ENCODE measurements at places on chromosomes 2 and 18. TPM values are rescaled to one million over a fixed set of nuclear protein-coding genes. Genes with fewer than 3 reads are reported as not detected.

DNA sequence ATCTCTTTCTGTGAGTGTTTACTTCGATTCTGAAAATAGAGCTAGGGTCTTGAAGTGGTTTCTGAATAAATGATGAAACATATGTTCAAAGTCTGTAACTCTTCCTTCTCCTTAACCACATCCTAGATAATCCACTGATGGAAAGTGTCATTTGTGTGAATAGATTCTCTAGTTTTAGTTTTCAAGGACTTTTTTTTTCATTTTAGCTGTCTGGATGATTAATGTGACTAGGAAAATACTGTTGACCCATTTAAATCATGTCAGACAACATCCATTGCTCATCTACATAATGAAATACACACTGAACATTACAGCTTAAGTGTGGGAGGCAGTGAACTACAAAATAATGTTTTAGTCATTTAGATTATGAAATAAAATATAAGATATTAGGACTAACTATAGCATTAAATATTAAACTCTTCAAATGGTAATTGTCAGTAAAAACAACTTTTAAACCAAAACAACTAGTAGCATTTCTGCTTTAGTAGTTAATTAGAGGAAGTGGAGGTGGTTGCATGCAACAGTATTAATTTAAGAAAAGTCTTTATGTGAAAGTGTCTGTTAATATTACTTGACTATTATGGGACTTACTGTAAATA lies 39.1 kb upstream of the DLX1 start:
- H3K36me3 ChIP-seq = peaks cover 2% of the 10 kb centered on the region
- peaks cover 5% of the 10 kb centered on the region for H3K4me1 ChIP-seq
- no peak overlapping the region for H3K27ac ChIP-seq
- no peaks in the 10 kb centered on the region for H3K27me3 ChIP-seq
- DNase-seq = no peak

The DNER gene
- total RNA-seq = not detected

The GKN2 gene
- total RNA-seq = not detected

DNA sequence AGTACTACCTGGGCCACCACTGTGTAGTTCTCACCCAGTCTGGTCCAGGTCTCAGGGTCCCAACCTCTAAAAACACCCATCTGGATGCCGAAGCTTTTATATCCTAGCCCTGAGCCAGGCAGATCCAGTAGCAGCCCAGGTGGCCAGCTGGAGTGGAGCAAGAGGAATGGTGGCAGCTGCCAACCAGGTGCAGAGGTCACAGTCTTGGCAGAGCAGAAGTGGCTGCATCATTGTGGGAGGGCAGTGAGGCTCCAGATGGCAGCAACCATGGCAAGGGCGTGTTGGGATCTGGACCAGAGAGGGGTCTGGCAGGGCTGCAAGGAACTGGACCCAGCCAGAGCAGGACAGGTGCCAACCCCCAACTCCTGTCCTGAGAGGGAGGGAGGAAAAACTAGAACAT lies 72.2 kb upstream of the AGAP1 start:
- H3K27me3 ChIP-seq = no peaks in the 10 kb centered on the region
- no peak overlapping the region for H3K4me3 ChIP-seq
- no peak for DNase-seq
- H3K27ac ChIP-seq = no peak overlapping the region

Data from activated T-cell treated with anti-CD3 and anti-CD28 coated beads, Interleukin-2, amount 50 U/mL, for 72 hours (primary cell).